ENCODE measurements at places on chromosomes 3 and 15.

- no peak for DNase-seq
Measured at GRCh38 chr3:113602836-113603235, 70.5 kb downstream of the SIDT1 start.

- DNase-seq, result no peak
Measured at GRCh38 chr15:43975326-43975725, 148.5 kb downstream of the WDR76 start.

DNA sequence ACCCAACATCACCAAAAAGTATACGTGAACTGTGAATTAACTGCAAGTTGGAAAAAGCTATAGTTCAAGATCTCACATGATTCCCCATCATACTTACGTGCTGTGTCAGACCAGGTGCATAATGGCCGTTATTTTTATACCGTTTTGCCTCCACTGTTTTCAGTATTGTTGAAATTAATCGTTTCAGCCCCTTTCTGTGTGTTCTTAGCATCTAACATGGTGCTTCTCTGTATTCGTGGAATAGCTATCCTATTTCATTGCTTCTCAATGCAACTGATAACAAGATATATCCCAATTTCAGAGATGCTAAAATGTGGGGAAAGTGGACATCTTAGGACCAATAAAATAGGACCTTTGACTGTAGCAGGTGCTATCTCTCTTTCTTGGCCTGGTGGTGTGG lies 13.7 kb downstream of the CA12 start:
- no peak for DNase-seq

DNA sequence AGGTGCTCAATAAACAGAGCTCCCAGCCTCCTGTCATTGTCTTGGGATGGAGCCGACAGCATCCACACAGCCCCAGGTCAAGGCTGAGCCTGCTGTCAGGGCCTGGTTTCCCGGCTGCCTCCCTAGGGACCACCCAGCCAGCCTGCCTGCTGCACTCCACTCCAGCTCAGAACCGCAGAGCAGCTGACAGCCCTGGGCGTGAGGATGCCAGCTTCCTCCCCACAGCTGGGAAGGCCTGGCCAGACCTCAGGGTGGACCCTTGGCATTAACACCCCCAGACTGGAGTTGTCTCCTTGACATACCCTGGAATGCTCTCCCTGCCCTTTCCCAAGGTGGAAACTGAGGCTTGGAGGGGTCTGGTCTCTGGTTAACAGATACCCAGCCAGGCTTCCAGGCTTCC lies 112.0 kb downstream of the WNT7A start:
- DNase-seq, result no peak

GRCh38 chr3:113773381-113773780 lies 26.5 kb downstream of the ATP6V1A start:
- no peak for DNase-seq

DNA sequence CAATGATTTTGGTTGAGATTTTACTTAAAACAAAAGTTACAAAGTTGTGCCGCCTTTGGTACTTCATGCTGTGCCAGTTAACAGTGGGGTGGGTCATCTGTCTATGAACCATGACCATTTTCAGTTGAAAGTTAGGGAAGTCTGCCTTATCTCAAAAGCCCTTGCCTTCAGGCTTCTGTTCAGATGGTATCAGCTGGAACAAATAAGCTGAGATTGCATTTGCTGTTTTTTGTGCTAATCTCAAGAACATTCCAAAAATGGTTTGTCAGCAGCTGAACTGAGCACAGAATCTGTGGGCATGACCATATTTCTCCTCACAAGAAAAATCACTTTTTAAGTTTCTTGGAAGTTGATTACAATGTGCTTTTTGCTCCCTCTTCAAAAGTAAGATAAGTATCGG lies 142.3 kb downstream of the IL5RA start:
- DNase-seq, result no peak

DNA sequence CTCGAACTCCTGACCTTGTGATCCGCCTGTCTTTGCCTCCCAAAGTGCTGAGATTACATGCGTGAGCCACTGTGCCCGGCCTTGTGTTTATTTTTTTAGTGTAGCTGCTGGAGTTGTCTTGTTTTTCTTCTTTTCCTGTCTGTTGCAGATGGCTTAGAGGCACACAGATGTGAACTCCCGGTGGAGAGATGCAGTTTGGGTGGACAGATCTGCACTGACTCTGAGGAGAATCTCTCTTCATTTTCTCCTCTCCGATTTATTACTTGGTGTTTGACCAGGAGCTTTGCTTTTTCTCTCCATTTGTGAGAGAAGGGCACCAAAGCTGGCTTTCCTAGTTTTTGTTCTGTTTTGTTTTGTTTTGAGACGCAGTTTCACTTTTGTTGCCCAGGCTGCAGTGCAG lies 62.7 kb downstream of the USP13 start:
- DNase-seq, result no peak

DNA sequence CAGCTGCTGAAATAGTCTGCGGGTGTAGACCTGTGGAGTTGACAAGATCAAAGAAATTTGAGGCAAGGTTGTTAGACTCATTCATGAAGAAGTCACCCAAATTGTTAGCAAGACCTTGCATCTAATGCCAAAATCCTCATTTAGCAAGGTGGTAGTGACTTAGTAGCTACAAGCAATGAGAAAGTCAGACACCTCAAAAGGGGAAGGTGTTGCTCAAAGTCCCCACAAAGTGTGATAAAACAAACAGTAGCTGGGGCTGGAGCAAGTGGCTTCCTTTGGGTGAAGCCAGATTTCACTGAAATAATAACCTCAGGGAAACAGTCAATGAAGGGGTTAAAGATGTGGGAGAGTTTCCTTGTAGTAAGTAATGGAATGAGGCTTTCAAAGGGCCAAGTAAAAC lies 44.9 kb downstream of the CD86 start:
- no peak for DNase-seq

DNA sequence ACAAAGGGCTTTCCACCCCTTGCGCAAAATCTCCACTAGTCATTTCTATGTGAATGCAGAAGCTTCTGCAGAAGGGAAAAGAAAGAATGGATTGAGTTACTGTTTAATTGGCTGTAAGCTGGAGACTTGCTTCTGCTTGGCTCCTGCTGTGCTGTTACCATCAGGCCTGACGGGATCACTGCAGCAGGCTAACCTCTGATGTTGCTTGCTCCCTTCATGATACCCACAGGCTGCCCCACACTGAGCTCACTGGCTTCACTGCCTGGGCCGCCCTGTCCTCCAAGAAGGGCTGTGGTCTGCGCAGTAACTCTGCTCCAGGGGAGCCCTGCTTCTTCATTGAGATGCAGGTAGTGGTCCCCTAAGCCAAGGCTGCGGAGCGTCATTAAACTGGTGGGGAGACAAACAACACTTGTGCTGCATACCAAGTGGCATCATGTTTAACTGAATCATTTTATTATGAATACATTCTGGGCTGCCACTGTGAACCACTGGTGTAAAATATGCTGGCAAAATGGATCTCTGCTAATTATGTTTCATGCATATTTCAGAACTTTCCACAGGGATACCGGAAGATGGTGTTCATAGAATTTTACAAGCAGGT lies 78.6 kb downstream of the WDR49 start:
- DNase-seq, result no peak

All from caudate nucleus (tissue), 63 donors.